Dermis microvascular lymphatic vessel endothelial cell (primary cell): ENCODE measurements at places on chromosomes 4 and X.

DNA sequence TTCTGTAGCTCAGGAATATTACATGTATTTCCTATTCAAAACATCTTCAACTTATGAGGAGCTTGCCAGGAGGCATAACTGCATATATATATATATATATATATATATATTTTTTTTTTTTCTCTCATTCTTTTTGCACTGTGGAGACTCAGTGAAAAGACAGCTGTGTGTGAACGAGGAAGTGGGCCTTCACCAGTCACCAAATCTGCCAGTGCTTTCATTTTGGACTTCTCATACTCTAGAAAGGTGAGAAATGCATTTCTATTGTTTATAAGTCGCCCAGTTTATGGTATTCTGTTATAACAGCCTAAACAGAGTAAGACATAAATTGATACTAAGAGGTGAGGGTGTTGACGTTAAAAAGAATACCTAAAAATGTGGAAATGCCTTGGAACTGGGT lies 710.6 kb downstream of the TRAM1L1 start:
- DNase-seq = no peak

DNA sequence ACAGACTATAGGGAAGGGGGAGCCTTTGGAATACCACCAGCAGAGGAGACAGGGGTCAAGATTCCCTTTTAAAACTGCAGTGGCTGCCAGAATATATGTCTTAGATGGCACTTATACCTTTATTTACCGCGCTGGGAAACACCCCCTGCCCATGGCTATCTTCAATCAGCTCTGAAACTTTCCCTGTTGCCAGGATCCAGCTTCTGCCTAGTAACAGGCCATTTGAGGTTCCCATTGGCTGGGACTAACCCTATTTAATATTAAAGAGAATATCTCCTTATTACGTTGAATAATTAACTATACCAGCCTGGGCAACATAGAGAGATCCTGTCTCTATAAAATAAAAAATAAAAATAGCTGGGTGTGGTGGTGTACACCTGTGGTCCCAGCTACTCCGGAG lies 23.8 kb downstream of the SOWAHB start:
- DNase-seq = no peak

GRCh38 chr4:118935819-118936218 lies 47.2 kb downstream of the SYNPO2 start:
- DNase-seq = no peak

DNA sequence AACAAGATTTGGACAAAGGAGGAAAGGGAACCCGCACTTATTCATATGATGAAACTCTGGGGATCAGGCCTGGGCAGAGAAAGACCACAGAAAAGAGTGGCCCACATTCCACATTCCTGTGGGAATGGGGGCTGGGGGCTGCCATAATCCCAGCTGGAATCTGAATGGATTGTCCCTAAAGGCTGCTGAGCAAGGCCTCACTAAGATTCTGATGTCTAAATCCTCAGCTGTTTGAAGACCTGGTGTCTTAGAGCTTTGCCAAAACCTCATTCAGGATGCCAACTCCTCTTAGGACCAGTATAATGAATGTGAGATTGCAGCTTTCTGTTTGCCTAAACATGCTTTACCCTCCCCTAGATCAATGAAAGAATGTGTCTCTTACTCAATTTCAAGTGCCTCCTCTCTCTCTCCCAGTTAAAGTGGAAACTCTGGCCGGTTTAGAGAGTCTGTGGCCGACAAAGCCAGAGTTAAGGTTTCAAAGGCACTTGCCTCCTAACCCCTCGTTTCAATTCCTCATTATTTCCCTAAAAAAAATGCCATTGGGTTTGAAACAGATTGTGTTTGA lies 33.3 kb upstream of the GPC4 start:
- no peak for DNase-seq
